Mesenchymal stem cell (in vitro differentiated cells and primary cell): ENCODE measurements at places on chromosomes 6 and 20.

DNA sequence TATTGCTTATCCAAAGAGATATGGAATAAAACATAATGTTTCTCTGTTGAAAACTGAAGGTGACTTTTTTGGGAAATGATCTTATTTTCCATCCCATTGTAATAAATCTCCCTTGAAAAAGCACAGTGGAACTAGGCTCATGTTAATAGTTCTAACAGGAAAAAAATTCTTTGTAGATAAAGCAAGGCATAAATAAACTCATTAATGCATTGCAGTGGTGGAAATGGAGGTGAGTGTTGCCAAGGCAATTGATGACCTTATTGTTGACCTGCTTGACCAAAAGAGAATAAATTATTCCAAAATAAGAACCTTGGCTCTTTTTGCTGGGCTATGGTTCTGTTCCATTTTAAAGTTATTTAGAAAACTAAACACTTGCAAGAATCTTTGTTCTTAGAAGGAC, 55.2 kb downstream of the TRMT11 start:
- no peak for DNase-seq

DNA sequence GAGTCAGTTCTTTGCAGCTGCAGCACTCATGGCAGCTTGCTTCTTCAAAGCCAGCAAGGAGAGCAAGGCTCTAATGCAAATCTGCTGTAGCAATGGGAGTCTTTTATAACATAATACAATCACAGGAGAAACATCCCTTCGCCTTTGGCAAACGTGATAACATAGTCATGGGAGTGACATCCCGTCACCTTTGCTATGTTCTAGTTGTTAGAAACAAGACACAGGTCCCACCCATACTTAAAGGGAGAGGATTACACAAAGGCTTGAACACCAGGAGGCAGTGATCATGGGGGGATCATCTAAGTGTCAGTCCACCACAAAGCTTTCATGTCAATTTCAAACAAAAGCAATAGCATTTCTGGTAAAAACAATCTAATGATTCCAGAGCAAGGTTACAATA, 40.1 kb upstream of the PHACTR2 start:
- no peak for DNase-seq

GRCh38 chr6:15872241-15873103, 209.6 kb upstream of the DTNBP1 start:
- peak; percentile 93 for DNase-seq

DNA sequence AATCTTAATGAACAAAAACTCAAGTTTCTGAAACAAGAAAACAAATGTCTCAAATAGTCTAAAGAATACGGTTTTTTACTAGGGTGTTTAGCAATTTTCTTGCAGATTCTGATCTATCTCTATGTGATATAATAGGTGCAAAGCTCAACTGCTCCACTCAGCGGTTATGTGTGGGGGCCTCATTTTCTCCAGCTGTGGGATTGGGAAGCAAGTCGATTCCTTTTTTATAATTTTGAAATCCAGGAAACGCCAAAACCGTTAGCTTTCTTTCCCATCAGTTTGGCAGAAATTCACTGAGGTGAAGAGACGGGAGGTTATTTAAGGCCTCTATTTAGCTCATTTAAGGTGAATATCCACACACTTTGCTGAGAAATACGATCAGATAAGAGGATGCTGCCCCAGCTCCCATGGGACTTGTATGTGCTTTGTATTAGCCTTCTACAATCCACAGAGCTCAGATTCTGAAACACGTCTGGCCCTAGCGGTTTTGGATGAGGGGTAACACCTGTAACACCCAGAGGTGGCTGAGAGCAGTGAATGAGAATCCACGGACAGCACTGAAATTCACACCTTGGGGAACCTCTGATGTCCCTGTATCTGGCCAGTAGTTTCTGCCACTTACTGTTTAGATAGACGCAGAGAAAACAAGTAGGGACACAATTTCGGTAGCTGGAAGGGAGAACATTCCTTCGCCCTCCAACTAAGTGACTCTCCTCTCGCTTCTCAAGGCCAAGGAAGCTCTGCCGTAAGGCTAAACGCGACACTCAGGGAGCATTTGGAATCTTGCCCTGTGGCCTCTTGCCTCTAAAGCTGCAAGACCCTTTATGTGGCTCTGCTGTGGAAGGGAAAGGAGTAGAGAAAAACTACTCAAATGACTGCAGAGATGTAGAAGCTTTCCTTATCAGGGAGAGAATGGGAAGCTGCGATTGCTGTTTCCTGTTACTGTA, 6.5 kb upstream of the BCAS4 start:
- DNase-seq, result no peak

GRCh38 chr6:131390322-131390721, 182.7 kb upstream of the ARG1 start:
- no peak for DNase-seq

- DNase-seq, result no peak
These were observed 58.0 kb downstream of the DTD1 start for GRCh38 chr20:18645851-18646250.

GRCh38 chr6:106380407-106380806, 19.9 kb downstream of the CRYBG1 start:
- DNase-seq, result no peak
